ENCODE measurements at places on chromosomes 5 and 9.

GRCh38 chr5:6355294-6355693, 23.1 kb downstream of the MED10 start:
- no peak for DNase-seq

DNA sequence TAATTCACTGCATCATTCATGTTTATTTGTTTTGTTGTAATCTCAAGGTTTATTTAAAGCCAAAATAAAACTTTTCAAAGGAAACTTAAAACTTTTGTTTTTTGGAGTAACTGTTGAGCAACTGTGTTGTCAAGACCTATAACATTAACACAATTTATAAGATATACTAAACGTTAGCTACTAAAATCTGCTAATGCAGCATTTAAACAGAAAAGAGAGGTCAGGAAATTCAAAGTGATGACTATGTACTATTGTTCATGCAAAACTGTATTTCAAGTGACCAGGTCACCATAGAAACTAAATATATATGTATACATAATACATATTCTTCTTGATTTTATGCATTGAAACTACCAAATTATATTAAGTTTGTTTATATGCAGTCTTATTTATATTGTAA, 1740.9 kb downstream of the EFNA5 start:
- DNase-seq, result no peak

GRCh38 chr5:34570721-34571676, 85.1 kb upstream of the RAI14 start:
- DNase-seq, result no peak

DNA sequence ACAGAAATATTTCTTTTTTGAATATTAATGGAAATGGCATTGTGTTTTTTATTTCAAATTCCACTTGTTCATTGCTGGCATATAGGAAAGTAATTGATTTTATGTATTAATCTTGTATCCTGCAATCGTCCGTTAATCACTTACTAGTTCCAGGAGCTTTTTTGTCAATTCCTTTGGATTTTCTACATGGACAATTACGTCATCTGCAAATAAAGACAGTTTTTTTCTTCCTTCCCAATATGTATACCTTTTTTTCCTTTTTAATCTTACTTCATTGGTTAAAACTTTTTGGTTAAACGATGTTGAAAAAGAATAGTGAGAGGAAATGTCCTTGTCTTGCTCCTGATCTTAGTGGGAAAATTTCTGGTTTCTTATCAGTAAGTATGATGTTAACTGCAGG, 1.5 kb upstream of the TIFAB start:
- no peak for DNase-seq

- no peak for DNase-seq
These were observed 113.6 kb downstream of the NR6A1 start for GRCh38 chr9:124657516-124657915.

GRCh38 chr9:17013010-17013409, 121.8 kb upstream of the CNTLN start:
- DNase-seq, result no peak

GRCh38 chr9:70589571-70590314, 175.3 kb upstream of the KLF9 start:
- DNase-seq, result no peak

- peak; percentile 44 for DNase-seq
These were observed 334.4 kb downstream of the CWC27 start for GRCh38 chr5:65102976-65103711.

DNA sequence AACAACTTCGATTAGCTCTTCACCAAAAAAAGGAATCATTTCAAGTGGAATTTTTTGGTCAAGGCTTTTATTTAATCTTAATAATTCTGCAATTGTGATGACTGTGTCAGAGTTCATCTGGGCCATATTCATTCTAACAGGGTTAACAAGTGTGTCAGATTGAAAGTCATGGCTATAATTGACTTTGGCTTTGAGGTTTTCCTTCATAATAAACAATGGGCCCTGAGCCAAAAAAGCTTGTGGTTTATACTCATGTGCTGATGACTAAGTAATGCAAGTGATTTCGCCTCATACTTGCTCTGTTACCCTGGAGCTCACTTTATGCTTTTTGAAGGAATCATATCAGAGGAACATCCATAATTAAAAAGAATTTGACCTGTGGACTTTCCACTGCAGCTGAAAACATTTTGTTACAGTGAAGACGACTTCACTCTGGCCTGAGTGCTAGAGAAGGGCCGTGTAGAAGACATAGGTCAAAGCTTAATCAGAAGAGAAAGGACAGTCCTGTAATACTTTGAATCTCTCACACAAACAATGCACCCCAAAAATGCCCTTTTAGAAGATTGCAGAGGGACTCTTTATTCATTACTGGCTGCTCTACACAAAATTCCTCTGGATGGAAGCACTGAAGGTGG, 101.7 kb downstream of the GDNF start:
- peak; percentile 10 for DNase-seq

DNA sequence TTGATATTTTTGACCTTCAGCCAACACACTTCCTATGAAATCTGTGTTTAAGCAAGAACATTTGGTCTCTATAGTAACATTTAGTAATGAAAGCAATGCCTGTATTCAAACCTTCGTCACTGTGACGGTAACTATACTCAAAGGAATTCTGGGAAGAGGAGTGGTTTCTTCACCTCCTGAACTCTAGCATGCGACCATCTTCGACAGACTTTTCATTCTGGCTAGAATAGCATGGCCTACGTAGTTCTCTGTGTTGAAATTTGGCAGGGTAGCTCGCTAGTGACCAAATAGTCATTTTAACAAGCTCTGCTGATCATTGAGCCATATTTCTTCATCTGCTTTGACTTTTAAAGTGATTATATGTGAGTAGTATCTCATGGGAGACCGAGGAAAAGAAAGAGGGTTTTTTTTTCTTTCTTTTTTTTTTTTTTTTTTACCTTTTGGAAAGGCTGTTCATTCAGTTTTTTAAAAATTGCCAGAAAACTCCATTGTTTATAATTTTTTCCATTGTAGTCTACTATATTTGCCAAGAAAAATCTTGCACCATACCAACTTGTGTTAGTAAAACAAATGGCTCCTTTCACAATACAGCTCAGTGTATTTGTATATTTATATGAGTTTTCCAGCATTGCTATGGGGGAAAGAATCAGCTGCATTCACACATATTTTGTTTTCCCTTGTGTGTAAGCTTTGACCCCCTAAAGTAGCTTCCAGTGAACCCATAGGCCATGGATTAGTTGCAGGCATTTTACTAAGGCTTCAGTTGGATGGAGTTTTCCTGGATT, 166.8 kb downstream of the NNT start:
- DNase-seq, result no peak

GRCh38 chr9:122642226-122642625, 15.2 kb downstream of the OR1B1 start:
- no peak for DNase-seq

DNA sequence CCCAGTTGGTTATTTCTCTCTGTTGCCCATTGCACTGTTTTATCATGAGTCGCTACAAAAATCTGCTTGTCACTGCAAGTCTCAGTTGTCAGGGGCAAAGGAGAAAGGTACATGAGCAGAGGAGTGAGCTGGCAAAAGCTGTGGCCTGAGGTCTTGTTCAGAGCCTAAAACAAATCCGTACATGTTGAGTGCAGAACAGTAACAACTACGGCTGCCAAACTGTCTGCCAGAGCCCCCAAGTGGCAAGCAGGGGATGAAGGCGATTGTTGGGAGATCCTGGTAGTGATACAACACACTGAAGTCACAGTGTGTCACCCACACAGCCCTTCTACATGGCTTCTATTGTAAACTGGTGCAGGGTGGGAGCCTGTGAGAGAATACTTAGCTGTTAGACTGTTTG, 50.9 kb downstream of the BRINP1 start:
- DNase-seq, result no peak

- no peak for DNase-seq
These were observed 175.1 kb downstream of the RORB start for GRCh38 chr9:74672237-74672636.

DNA sequence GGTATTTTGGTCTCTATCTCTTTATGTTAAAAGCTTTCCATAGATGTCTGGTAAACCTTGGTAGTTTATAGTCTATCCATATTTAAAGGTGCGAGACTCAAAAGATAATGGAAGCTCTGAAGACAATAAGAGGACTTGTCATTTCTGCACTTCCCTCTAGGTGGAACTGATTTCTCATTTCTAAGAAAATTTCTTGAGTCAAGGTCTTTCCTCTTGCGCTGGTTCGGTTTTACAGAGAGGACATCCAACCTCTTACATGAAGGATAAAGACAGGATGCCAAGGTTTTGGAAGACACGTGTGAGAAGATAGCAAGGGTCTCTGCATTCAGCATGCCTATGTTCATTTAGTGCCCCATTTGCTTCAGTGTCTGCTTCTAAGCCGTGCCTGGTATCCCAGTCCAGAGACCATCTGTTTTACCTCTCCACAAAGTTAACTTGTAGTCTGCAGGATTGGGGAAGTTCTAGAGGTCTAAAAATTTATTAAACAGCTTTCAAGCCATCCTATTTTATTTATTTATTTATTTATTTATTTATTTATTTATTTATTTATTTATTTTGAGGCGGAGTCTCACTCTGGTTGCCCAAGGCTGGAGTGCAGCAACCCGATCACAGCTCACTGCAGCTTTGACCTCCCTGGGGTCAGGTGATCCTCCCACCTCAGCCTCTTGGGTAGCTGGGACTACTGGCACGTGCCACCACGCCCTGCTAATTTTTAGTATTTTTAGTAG, 41.6 kb downstream of the KIAA1191 start:
- no peak for DNase-seq

DNA sequence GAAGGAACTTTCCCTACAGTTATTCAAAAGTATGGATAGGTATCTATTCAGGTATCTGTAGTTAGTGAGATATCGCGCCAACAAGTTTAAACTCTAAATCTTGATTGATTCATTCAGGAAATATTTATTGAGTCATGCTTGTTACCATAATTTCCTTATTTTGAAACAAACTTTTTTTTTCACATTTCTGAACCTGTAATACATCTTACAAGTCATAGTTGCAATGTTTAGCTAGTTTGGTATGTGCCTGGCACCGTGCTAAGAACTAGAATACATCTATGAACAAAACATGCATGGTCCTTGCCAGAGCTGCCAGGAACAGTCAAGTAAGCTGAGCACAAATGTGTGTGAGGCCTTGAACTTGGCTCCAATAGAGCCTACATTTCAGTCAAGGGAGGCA, 226.4 kb downstream of the PCSK5 start:
- DNase-seq, result no peak

GRCh38 chr5:143533978-143534760, 130.7 kb upstream of the NR3C1 start:
- no peak for DNase-seq

Data from activated naive CD8-positive, alpha-beta T cell treated with anti-CD3 and anti-CD28 coated beads, Interleukin-2, amount 50 U/mL, for 24 hours (primary cell).